ENCODE measurements at places on chromosomes 3 and 15.
A peak's percentile ranks its signal among the peaks of the same experiment; 100 is the strongest.

GRCh38 chr3:189186101-189186500 lies 14.3 kb downstream of the TPRG1 start:
- DNase-seq: no peak

- DNase-seq: no peak
These were observed 99.6 kb downstream of the FAM43A start for GRCh38 chr3:194785315-194785714.

- no peak for DNase-seq
These were observed 71.6 kb downstream of the ABTB1 start for GRCh38 chr3:127744253-127744815.

DNA sequence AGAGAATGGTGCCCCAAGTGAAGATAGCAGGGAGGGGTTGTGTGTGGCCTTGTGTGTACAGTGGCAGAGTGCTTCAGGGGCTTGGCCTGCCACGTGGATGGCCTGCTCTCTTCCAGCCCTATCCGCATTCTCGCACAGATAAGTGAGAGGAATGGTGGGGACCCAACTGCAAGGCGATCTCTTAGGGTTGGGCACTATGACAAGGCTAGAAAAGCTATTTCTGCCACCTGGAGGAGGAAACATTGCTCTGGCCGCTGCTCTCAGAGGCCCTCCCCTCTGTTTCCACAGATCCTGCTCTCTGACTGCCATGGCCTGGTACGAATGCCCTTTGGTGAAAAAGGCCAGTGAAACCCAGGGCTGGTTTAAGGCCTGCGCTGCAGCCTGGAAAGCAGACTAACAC lies 20.6 kb downstream of the EEFSEC start:
- no peak for DNase-seq

DNA sequence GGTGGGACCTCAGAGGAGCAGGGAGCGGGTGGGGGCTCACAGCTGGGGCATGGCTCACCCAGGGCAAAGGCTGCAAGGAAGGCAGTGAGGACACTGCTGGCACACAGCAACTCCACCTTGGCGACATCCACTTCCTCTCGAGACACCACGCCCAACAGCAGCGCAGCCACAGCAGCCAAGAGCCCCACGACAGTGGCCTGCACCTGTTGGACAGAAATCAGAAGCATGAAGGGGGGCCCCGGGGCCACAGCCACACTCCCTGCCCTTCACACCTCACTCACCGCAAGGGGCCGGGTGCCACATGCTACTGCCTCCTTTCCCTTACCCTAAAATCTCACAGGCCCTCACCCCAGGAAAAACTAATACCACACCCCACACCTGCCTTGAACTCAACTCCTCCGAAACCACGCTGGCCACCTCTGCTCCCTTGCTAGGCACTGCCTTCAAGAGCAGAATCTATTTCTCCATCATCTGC lies 57.3 kb downstream of the ROPN1B start:
- no peak for DNase-seq

DNA sequence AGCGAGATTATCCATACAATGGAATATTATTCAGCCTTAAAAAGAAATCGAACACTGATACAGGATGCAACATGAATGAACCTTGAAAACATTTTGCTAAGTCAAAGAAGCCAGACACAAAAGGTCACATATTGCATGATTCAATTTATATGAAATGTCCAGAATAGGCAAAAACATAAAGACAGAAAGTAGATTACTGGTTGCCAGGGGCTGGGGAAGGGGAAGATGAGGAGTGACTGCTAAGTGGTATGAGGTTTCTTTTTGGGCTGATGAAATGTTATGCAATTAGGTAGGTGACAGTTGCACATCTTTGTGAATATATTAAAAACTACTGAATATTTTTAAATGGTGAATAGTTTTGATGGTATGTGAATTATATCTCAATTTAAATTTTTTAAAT lies 38.3 kb downstream of the LRRFIP2 start:
- DNase-seq: no peak

GRCh38 chr15:74988007-74988800 lies 7.2 kb upstream of the SCAMP5 start:
- DNase-seq: peak; percentile 83

- DNase-seq: peak; percentile 29
These were observed 350.3 kb downstream of the DOCK3 start for GRCh38 chr3:51024765-51025632.

DNA sequence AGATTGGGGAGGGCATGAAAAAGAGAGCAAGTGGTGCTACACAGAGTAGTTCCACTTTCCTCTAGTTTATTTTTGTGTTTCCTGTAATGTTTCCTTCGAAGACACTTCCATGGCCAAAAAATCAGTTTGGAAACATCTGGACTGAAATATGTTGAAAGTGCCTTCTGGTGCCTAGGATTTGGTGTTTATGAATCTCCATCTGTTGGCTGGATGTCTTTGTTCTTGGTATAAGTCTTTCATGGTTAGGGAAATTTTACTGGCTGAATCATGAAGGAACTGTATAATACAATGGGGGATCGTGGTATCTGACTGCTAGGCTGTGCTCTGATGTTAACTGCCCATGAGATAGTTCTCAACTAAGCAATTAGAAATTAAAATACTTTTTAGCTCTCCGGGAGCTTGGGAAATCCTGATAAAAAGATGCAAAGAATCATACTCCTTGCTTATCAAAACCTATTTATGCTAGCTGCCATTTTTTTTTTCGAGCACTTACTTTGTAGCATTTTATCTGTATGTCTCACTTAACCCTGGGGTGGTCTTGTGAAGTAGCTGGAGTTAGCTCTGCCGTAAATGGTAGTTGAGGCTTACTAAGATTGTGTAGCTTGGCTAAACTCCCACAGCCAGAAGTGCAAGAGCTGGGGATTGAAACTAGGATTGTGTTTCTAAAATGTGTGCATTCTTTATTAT lies 21.9 kb downstream of the AKAP13 start:
- DNase-seq: no peak

DNA sequence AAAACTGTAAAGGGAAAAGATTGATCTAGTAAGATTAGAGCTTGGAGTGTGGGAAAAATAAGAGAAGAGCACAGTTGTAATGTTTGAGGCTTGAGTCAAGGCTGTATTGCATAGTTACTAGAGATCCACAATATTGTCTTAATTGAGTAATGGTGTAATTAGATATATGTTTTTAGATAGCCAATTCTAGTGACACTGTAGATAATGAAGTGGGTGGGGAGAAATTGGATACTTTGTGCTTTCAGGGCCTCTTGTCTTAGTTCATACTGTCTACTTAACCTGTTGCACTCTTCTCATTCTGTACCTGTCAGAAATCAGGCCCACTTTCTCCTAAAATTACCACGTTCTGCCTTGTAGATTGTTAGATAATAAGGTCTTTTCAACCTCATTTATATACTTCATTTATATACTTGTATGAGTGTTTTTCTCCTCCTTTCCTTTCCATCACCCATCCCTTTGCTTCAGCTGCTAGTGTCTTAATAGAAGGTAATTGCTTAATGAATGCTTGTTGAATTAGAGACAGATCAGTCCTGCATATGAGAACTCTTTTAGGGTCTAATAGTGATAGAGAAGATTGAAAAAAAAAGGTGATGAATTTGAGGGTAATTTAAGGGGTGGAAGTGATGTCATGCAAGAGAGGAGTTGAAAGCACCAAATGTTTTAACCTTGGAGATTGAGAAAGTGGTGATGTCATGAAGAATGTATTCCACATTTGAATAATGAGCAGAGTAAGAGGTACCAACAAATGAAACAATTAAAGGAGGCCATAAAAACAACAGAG lies 32.0 kb downstream of the PIK3CA start:
- peak; percentile 52 for DNase-seq

DNA sequence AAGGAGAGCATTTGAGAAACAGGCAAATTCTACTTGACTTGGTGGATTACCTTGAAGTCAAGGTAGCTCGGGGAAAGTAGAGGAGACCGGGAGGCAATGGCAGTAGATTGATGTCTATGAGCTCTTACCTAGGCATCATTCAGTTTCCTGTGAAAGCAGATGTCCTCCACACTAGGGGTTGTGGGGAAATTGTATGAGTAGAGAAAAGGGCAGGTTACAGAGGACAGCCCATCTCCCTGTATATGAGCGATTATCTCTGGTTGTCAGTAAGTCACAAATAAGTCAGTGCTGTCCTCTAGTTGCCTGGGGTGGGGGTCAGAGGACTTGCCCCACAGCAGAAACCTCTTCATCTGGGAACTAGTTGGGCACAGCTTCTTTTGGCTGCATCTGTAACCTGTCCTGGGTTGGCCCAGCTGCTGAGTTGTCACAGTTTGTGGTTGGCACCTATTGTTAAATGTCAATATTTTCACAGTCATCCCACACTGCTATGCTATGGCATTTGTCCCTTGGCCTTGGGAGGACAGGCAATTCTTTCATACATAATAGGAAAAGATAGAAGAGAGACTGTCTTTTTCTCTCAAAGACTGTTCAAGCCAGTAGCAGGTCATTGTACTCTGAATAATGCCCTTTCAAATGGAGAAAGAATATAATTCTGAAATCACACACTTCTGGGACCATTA lies 53.6 kb upstream of the LRRFIP2 start:
- DNase-seq: no peak

DNA sequence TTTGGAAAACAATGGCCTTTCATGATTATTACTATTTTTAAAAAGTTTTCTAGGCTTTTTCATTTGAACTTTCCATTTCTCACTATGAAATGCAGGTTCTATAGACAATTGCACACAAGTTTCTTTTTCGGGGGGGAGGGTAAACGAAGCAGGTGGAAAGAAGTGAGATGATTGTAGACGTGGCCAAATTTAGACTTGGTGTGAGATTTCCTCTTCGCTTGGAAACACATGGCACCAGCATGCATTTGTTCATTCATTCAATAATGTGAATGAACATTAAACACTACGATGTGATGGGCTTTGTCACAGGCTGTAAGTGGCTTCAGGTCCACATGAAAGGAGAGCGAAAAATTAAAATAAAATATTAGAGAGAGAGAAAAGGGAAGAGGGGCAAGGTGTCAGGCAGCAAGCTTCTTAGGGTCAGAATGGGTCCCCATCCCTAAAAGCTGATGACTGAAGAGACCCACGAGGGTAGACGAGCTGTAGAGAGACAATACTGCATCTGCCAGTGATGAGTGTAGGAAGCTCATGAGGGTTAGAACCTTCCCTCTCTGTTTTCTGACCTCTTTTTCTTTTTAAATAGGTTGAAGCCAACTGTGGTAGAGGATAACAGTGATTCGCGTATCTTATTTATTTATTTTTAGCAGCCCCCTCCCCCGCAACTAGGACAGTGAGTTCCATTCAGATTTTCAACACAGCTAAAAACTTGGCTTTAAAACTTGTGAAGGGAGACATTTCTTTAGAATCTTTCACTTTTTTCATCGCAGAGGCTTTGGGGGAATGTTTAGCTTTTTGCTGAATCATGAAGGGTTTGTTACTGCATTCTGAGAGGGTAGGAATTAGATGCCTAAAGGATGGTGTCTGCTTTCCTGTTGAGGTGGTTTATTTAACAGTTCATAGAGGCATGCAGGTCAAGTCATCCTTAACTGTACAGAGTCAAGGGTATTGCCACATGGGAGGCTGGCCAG lies 36.2 kb downstream of the GAP43 start:
- DNase-seq: peak; percentile 41

- DNase-seq: no peak
These were observed 23.2 kb downstream of the RLBP1 start for GRCh38 chr15:89198196-89198595.

GRCh38 chr3:12935023-12935860 lies 93.9 kb upstream of the RPL32 start:
- no peak for DNase-seq

- DNase-seq: no peak
These were observed 43.6 kb downstream of the RASA2 start for GRCh38 chr3:141530415-141530768.

GRCh38 chr3:140572334-140572733 lies 105.5 kb upstream of the TRIM42 start:
- DNase-seq: no peak

GRCh38 chr15:79310612-79310984 lies 314 bp upstream of the TMED3 start:
- DNase-seq: peak; percentile 51

- DNase-seq: no peak
These were observed 5.9 kb downstream of the BCL2L10 start for GRCh38 chr15:52106641-52107040.

- DNase-seq: peak; percentile 80
These were observed 48.5 kb downstream of the CHCHD6 start for GRCh38 chr3:126752303-126753190.

GRCh38 chr3:149145356-149145755 lies 15.9 kb downstream of the HPS3 start:
- DNase-seq: no peak

- DNase-seq: no peak
These were observed 342.9 kb downstream of the CNTN3 start for GRCh38 chr3:74271541-74271940.

DNA sequence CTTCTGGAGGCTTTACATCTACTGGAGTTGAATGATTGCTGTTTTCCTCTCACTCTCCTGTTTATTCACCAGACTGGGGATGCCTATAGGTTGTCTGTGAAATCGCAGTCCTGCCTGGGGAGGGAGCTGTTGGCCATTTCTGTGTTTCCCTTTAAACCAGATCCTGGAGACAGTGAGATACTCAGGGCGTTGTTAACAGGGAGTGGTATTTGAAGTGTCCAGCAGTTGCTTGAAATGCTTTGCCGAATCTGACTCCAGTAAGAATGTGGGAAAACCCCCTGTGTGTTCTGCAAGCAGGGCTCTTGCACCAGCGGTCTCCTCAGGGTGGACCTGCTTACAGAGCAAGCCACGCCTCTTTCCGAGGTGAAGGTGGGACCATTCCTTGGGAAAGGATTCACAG lies 4.3 kb upstream of the LRRK1 start:
- DNase-seq: no peak

DNA sequence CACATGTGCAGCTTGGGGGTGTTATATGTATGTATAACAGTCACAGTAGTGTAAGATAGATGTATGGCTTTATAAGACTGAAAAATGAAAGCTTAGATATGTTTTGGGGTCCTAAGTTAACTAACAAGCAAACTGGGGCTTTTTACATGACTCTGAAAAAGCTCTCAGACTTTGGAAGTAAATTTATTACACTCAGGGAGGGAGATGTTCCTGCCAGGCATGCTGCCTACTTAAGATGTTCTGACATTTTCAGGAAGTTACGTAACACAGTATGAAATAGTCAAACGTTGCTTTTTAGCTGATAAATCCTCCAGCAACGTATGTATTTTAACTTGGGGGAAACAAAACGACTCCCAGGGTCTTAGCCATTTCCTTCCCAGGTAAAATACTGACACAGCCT lies 1.7 kb upstream of the IFT57 start:
- DNase-seq: no peak

- DNase-seq: no peak
These were observed 559.4 kb upstream of the KCNMB2 start for GRCh38 chr3:177976866-177977265.

GRCh38 chr3:169264711-169265110 lies 398.8 kb downstream of the MECOM start:
- peak; percentile 61 for DNase-seq

- no peak for DNase-seq
These were observed 40.8 kb downstream of the CMSS1 start for GRCh38 chr3:99858469-99858868.
